ENCODE measurements at places on chromosomes 7 and 10. TPM values are rescaled to one million over a fixed set of nuclear protein-coding genes. Genes with fewer than 3 reads are reported as not detected.
A peak's percentile ranks its signal among the peaks of the same experiment; 100 is the strongest.

DNA sequence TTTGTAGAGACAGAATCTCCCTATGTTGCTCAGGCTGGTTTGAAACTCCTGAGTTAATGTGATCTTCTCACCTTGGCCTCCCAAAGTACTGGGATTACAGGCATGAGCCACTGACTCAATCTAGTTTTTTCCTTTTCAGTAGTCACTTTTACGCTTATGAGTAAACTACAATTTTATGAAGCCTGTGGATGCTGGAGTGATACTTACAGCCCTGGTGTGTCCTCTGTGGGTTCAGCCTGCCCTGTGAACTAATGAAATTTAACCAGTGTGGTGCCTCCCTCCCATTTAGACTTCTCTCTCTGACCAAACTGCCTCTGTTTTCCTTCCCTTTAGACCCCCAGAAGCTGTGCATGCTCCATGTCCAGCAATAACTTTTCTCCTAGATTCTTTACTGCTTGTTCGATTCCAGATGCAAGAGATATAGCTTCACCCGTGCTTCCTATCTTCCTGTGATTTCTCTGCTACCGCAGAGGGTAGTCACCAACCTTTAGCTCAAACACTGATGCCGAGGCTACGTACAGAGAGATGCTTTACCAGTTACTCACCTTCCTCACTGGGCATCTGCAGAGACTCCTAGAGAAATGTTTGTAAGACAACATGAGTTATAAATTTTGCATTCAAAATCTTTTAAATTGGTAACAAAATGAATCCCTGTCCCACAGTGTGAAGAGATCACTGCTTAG lies 90.8 kb downstream of the KIAA1217 start:
- H3K36me3 ChIP-seq = no peaks in the 10 kb centered on the region
- no peak for DNase-seq
- no peaks in the 10 kb centered on the region for H3K27me3 ChIP-seq
- H3K27ac ChIP-seq = no peak overlapping the region
- H3K4me1 ChIP-seq = no peaks in the 10 kb centered on the region

Gene RALA
- 39.6 TPM for total RNA-seq

DNA sequence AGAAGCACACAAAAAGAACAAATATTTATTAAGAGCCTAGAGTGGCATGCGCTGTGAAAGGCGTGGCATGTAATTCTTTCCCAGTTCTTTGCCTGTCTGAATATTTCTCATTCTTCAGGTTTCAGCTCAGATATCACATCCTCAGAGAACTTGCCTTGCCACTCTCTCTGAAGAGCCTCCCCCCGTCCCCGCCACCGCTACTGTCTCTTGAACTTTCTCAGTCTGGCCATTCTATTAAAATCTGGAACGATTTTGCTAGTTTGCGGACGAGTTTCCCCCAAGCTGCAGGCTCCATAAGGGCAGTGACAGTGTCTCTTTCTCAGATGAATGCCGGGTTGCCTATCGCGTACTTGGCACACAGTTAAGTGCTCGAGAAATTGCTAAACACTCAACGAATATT lies 787 bp upstream of the PLEKHA1 start:
- DNase-seq = no peak
- H3K27ac ChIP-seq = peak overlapping the region; percentile 80
- H3K36me3 ChIP-seq = no peaks in the 10 kb centered on the region
- peak overlapping the region; percentile 72 for H3K4me3 ChIP-seq

- H3K27me3 ChIP-seq = no peaks in the 10 kb centered on the region
- no peak overlapping the region for H3K4me3 ChIP-seq
- DNase-seq = no peak
- no peak overlapping the region for H3K27ac ChIP-seq
- H3K36me3 ChIP-seq = no peaks in the 10 kb centered on the region
- H3K4me1 ChIP-seq = no peaks in the 10 kb centered on the region
These were observed 80.9 kb upstream of the DYNC1I1 start for GRCh38 chr7:95691464-95691863.

Gene HTR5A
- total RNA-seq = 0.99 TPM
